ENCODE measurements at places on chromosomes 16 and 17.

- no peak for DNase-seq
Observed at GRCh38 chr16:15980329-15980728, 30.9 kb downstream of the ABCC1 start.

GRCh38 chr16:50067290-50067853, 1.6 kb downstream of the HEATR3 start:
- peak; percentile 82 for DNase-seq

DNA sequence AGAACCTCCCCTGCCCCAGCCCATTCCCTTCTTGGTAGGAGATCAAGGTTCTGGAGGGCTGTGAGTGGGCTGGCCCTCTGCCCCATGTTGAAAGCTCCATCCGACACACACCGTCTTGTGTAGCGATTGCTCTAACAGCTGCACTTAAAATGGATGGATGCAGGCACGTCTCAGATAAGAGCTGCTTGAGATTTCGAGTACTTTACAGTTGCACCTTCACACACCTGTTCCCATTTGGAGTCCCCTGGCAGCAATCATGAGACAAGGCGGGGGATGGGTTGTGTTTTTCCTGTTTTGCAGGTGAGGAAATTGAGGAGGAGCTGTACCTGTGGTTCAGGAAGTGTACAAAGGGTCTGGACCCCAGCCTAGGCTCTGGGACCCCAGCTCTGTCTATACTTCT, 25.6 kb upstream of the TAC4 start:
- DNase-seq = no peak

- no peak for DNase-seq
Observed at GRCh38 chr17:1714427-1714979, 4.3 kb upstream of the TLCD2 start.

GRCh38 chr17:49969795-49970389, 902 bp downstream of the DLX4 start:
- DNase-seq = no peak

DNA sequence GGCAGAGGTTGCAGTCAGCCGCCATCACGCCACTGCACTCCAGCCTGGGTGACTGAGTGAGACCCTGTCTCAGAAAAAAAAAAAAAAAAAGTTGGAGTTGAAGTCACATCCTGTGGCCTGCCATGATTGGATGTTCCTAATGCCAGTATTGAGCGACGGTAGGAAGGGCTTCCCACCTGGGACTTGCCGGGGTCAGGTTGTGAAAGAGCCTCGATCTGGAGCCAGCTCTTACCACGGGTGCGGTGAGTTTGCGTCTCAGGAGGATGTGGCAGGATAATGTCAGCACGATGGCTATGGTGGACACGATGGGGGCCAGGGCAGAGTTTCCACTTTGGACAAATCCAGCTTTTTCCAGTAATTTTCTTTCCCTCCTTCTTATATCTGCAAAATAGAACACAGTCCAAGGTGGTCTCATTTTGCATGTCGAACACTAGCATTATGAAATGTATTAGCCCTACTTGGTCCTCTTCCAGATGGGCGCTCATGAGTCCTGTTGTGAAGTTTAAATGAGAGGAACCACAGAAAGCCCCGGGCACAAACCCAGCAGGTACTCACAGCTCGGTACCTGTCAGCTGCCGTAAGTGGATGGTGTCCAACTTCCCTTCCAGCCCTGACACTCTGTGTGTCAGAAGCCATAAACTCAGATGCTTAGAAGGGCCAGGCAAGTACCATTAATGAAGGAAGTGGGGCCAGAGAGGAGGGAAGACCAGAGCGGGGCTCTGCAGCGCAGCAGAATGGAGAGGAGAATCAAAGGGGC, 22.2 kb downstream of the ABCC12 start:
- no peak for DNase-seq

GRCh38 chr17:55830699-55831471, 80.0 kb downstream of the PCTP start:
- DNase-seq = no peak

- DNase-seq = no peak
Observed at GRCh38 chr17:32627239-32627996, 140.6 kb downstream of the CDK5R1 start.

DNA sequence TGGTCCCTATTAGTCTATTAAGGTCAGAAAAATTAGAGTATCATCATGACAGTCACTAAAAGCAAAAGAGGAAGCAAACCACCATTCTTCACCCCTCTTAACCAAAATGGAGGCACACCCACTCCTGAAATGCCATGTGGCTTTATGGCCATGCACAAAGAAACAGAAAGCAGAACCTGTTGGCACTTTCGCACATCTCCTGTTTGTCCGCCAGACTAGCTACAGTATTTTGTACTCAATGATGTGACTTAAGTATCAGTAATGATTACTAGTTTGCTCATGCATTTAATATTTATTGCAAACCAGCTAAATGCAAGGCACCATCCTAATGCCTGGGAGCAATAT, 70.2 kb upstream of the GNAO1 start:
- no peak for DNase-seq

DNA sequence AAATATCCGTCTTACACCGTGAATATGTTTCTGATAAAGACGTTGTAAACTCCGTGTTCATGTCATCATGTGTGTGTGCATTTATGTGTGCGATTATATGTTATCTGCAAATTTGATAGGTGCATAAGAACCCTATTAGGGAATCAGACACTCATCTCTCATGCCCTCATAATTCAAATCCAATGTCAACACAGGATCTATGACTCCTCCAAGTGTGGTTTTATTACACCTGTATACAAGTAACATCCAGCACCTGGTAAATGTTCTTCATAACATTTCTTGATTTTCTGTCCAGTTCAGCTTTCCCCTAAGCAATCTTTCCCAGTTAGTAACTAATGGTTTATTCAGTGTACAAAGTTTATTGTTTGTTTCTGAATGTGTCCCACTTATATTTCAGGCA, 681.9 kb downstream of the CDH11 start:
- no peak for DNase-seq

DNA sequence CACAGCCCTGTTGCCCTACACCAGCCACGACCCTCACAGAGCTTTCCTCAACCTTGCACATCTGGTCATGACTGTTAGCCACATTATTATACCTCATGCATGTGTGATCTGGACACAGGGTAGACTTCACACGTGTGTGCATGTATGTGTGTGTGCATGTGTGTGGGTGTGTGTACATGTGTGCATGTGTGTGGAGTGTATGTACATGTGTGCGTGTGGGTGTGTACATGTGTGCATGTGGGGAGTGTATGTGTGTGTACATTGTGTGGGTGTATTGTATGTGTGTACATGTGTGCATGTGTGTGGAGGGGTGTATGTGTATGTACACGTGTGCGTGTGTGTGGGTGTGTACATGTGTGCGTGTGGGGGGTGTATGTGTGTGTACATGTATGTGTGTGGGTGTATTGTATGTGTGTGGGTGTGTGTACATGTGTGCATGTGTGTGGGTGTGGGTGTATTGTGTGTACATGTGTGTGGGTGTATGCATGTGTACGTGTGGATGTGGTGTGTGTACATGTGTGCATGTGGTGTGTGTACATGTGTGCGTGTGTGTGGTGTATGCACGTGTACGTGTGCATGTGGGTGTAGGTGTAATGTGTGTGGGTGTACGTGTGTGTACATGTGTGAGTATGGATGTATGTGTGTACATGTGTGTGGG, 130.2 kb downstream of the C16orf95 start:
- no peak for DNase-seq

- peak; percentile 36 for DNase-seq
Observed at GRCh38 chr16:30122604-30123160, 338 bp downstream of the MAPK3 start.

DNA sequence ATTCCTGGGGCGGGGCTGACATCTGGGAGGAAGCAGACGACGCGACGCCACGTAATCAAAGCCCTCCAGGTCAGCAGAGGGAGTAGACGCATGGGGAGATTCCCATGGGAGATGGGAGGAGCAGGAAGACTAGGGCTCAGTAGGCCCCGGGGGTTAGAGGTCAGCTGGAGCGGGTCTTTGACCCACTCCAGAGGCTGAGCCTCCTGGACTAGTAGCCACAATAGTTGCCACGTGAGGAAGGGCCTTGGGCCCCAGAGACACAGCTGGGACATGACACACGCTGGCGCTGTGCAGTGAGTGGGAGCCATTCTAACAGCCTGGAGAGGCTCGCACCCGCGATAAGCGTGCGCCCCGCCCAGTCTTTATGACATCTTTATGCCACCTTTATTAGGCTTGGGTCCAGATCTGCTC, 95.7 kb upstream of the AMZ2 start:
- DNase-seq = no peak

GRCh38 chr17:41578971-41579370, 7.1 kb upstream of the KRT9 start:
- DNase-seq = no peak

DNA sequence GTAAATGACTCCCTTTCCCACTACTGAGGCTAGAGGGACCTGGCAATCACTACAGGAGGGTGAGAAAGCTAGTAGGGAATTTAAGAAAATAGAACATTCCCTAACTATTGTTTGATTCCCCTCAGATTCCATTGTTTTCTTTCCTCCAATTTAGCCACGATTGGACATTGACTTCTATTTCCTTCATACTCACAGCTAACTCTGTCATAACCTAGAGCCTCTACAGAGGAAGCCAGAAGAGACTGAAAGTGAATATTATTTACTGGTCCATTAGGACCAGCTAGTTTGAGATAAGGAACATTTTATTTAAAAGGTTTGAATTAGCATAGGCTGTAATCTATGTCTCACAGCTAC, 14.9 kb downstream of the SNF8 start:
- DNase-seq = no peak

DNA sequence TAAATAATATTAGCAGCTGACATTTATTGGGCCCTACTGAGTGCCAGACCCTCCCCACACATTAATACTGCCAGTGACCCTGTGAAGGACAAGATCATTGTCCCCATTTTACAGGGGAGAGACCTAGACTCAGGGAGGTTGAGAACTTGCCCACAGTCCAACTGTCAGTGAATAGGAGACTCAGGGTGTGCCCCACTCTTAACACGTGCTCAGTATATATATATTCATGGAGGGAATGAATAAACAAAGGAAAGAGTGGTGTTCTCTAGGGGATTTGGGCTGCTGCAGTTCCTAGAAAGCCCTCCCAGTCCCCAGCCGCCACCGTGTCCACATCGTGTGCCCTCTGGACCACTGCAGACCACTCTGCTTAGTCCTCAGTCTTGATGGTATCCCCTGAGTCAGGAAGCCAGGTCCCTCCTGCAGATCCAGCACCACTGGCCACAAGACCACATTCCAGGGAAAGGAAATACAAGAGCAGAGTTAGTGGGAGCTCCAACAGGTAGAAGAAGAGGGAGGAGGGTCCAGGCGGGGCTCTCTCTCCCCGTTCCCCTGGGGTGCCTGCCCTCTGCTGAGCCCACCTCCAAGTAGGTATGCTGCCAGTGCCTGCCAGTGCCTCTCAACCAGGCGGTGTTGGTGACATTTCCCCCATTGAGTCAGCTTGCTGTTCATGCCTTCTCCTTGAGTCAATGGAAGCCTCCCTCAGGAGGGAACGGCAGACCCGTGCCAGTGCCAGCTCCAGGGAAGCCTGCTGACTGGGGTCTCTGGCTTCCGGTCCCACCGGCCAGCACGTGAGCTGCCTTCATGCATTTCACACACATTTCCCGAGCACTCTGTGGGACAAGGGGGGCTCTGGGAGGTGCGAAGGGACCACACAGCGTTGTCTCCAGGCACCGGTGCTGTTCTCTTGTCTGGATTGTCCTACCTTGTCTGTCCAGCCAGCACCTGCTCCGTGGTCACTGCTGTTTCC, 75.6 kb downstream of the GNAO1 start:
- no peak for DNase-seq

- DNase-seq = no peak
Observed at GRCh38 chr16:71288570-71288889, 672 bp downstream of the CMTR2 start.

GRCh38 chr17:57945996-57946797, 9.0 kb downstream of the CUEDC1 start:
- DNase-seq = peak; percentile 47

DNA sequence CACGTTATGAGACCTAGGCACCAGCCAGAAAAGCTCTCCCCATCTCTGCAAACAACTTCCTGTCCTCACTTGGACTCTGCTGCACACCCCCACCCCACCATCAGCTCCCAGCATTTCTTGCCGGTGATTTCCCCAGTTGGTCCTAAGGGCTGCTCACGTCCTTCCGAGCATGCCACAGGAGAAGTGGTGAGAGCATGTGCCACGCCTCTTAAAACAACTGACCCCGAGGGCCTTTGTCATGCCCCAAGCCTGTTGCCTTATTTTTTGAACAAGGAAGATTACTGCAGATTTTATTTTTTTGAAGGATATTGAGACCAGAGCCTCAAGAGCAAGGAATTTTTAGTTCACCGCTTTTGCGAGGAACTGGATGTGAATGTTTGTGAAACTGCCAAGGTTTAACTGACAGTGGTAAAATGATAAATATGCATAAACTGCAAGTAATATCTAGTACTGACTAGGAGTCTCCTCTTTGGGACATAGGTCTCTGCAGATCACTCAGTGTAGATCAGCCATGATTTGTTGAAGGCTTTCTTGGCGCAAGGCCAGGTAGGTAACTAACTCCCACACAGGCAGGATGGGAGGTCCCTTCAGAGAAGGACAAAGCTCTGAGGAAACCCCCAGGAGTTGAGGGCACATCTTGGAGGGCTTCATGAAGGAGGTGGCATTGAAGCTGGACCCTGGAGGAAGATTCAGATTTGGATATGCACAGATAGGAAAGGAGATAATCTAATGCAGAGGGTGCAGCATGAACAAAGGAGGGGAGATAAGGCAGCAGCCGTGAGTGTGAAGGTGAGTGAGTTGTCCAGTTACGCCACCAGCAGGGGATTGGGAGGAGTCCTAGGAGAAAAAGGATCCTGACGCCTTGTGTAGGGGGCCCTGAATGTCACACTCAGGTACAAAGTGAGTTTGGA, 44.7 kb downstream of the TMEM132E start:
- DNase-seq = no peak

DNA sequence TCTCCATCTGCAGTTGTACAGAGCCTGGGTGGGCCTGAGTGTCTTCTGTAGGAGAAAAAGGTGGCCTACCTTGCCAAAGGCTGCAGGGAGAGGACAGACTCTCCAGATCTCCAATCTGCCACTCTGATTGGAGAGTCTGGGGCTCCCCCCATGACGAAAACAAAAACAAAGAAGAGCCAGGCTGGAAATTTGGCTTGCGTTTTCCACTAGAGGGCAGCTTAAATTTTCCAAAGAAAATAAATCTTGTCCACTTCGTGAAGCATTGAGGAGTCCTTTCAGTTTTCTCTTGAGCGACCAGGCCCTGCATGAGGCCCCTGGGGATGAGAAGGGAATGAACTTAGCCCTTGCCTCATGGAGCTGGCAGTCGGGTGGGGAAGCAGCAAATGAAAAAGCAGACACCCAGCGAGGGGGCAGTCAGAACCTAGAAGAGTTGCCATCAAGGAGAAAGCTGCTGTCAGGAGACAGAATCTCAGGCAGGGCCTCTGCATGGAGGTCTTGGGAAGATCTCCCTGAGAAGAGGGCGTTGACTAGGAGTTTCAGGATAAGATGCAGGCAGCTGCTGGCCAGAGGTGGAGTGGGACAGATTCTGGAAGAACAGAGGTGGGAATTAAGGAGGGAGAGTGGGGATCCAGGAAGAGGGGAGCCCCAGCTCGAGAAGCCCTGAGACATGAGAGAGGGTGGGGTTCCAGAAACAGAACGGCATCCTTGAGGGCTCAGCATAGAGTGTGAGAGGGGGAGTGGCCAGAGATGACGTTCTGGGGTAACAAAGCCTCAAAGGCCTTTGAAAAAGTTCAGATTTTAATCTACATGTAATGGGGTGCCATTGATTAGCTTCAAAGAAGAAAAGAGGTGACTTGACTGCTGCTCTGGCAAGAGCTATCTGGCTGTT, 8.4 kb upstream of the SHCBP1 start:
- peak; percentile 27 for DNase-seq
